ENCODE measurements at places on chromosomes 5 and 9.

GRCh38 chr9:116144038-116144437, 9.6 kb upstream of the PAPPA start:
- no peak for DNase-seq

GRCh38 chr5:87432460-87432859, 19.7 kb upstream of the CCNH start:
- no peak for DNase-seq

GRCh38 chr5:1295650-1296037, 776 bp upstream of the TERT start:
- no peak for DNase-seq

DNA sequence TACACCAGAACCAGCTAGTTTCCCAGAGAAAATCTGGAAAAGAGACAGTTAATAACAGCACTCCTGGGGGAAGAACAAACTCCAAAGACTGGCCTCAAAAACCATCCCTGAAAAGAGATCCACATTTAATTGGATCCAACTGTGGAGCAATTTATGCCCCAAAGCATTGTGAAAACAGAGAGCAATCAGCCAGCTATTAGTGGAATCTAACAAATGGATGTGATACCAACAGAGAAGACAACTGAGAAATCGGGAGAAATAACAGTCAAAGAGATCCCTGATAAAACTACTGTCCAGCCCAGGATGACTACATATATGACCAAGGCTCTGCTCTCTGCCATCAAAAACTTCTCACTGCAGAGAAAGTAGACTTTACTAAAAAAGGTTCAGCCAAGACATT, 40.5 kb upstream of the TRIO start:
- no peak for DNase-seq
